Stimulated activated CD4-positive, alpha-beta T cell treated with anti-CD3 and anti-CD28 coated beads, Interleukin-4, amount 100 ng/mL, for 24 hours (primary cell): ENCODE measurements at places on chromosomes 11 and 22.

DNA sequence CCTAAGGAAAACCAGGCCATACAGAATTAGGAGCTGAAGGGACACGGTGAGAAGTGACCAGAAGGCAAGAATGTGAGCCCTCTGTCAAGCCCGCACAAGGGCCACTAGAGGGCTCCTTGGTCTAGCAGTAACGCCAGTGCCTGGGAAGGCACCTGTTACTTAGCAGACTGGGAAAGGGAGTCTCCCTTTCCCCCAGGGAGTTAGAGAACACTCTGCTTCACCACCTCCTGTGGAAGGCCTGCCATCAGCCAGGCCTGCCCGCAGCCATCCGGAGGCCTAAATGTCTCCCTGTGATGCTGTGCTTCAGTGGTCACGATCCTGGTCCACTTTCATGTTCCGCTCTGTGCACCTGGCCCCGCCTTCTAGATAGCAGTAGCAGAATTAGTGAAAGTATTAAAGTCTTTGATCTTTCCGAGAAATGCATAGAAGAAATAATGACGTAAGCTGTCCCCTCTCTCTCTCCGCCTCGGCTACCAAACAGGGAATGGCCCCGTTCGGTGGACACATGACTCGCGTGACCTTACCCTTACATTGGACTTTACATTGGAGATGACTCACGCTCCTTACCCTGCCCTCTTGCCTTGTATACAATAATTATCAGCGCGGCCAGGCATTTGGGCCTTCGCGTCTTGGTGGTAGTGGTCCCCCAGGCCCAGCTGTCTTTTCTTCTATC, 10.7 kb upstream of the GSTP1 start:
- peak; percentile 34 for DNase-seq

DNA sequence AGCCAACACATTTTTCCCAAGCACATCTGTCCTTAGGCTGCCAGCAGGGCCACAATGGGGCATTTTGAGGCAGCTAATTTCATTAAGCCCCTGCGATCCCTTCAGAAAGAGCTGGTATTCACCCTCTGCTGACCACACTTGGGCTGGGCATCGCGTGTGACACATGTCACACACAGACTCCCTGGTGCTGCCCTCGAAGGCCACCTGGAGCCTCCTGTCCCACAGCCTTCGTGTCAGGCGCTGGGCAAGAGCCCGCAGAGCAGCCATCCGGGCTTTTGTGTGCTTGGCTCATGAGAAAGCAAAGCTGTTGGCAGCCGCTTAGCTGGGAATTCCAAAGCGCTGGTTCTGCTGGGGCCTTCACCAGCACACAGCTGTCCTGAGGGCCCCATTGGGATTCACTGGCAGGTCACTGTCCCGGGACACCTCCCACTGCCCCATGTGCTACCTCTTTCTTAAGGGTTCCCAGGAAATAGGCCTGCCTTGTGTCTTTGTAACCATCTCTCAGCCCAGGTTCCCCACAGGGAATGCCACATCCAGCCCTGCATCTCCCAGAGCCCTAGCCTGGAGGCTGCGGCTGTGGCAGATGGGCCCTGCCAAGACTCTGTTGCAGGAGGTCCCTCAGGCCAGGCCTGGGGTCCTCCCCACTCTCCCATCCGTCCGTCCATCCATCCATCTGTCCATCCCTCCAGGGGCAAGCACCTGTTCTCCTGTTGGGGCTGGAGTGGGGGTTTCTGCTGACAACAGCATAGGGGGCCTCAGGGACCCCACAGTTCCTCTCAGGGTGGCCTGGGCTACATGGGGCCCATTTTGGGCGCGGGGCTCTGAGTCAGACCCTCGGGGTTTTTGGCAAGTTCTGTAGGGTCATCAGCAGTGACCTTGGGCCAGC, 4.9 kb downstream of the CLDN5 start:
- DNase-seq: no peak

- DNase-seq: no peak
Observed at GRCh38 chr11:60769811-60770210, 13.1 kb downstream of the MS4A15 start.

GRCh38 chr22:44731357-44731970, 20.9 kb upstream of the ARHGAP8 start:
- DNase-seq: no peak
